Nucleus accumbens (tissue), 56 donors: ENCODE measurements at places on chromosomes 6 and 20.

DNA sequence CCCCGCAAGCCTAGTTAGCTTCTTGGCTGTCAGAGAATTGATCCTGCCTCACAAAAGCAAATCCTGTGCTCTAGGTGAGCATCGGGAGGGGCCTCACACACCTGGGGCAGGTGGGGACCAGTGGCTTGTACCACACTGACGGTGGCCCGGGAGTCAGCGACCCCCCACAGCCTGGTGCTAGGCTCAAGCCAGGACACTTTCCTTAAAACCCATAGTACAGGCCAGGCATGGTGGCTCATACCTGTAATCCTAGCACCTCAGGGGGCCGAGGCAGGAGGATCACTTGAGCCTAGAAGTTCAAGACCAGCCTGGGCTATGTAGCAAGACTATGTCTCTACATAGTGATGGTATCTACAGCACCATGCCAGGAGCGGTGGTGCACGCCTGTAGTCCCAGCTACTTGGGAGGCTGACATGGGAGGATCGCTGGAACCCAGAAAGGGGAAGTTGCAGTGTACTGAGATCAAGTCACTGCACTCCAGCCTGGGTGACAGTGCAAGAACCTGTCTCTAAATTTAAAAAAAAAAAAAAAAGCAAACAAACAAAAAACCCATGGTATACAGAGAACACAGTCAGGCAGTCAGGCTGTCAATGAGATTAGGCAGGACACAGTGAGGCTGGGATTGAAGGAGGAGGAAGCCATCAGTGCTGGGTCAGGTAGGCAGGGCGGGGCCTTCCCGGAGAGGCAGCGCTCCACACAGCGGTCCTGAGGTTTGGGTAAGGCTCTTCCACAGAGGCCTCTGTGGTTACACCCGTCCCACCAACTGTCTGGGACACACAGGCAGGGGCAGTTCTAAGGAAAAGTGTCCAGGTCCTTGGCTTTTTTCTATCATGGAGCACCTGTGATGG, 41.3 kb downstream of the SYNJ2 start:
- DNase-seq, result no peak

- no peak for DNase-seq
These were observed 537 bp downstream of the CSTF1 start for GRCh38 chr20:56392881-56393482.

DNA sequence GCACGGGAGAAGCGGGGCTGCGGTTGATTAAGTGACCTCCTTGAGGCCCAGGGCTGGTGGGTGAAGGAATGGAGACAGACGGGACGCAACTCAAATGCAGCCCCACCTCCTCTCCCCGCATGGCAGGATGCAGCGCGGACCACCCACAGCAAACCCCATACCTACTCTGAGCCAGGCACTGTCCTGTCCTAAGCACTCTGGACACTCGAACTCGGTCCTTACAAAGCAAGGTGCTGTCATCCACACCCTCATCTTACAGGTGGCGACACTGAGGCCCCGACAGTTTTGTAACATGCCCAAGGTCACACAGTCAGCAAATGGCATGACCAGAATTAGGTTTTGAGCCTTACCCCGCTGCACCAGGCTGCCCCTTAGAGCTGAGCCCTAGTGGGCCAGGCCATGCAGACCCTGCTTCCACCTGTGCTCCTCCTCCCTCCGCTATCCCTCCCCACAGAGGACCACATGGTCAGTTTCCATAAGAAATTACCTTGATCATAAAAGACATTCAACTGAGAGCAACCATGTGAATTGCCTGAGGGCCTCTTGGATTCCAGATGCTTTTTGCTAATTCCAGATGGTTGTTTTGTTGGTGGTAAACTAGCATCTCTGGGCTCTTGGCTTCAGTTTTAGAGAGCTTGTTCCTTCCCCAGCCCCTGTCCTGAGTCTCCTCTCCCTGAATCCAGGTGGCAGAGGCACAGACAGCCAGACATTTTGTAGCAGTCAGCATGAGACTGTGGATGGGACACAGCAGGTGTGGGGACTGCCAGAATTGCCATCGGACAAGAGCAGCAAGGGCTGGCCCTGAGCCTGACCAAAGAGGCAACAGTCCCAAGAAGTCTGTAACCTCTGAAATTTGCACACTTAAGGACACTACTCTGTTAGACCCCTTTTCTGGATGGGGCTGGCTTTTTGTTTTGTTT, 171.9 kb upstream of the PMEPA1 start:
- no peak for DNase-seq

- peak; percentile 5 for DNase-seq
These were observed 29.0 kb downstream of the SLC12A5 start for GRCh38 chr20:46057856-46058598.

GRCh38 chr6:121187200-121187832, 147.0 kb downstream of the TBC1D32 start:
- no peak for DNase-seq

DNA sequence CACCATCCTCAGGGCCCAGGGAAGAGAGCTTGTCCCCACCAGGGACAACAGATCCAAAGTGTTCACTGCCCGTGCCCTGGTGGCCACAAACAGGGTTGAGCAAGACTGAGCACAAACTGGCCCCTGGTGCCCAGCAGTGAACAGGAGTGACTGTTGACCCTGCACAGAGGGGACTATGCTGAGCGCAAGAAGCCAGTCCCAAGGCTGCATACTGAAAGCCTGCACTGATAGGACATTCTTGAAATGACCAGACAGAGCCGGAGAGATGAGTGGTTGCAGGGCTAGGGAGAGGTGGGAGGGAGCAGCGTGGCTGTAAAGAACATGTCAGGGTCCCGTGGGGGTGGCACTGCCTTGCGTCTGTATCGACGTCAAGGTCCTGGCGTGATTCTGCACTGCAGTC, 2.9 kb upstream of the FNDC11 start:
- DNase-seq, result no peak

DNA sequence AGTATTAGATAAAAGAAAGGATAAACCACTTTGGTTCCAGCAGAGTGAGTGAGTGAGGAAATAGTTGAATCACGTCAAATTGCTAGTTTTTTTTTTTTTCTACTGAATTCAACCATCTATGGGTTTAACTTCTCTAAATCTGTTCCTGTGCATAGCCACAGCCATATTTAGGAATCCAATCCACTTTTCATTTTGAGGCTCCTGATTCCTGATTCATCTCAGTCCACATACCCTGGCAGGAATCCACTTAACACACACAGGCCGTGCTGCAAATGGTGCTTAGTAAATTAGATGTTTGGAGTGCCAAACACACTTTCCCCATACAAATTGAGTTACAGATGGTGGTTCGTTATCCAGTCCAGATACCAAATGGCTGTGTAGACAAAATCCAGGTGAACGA, 220.3 kb downstream of the ALDH8A1 start:
- DNase-seq, result no peak
